ENCODE measurements at places on chromosomes 5 and 9.

DNA sequence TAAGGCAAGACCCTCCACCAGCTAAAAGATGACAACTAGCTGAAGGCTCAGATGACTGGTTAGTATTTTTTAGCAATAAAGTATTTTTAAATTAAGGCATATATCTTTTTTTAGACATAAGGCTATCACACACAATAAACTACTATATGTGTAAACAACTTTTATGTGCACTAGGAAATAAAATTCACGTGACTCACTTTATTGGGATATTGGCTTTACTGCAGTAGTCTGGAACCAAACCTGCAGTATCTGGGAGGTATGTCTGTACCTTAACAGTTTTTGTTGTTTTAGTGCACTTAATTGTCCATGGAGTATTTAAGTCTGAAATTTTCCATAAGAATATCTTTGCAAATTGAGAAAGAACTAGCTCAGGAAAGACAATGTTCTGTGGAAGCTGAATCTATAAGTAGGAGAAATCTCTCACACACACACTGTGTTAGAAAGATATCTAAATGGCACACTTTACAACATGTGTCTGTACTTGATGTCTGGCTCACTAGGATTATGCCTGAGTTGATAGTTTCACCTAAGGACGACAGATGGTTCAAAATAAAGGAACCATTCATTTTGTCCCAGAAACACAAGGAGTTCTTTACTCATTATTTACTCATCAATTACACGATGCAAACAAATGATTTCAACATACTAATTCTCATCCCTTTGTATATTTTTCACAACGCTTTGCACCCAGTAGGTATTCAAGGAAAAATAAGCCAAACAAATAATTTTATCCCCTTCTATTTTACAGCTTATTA, 4.6 kb downstream of the RAPGEF6 start:
- DNase-seq = no peak

GRCh38 chr9:130794923-130795495, 40.0 kb upstream of the ABL1 start:
- peak; percentile 11 for DNase-seq

DNA sequence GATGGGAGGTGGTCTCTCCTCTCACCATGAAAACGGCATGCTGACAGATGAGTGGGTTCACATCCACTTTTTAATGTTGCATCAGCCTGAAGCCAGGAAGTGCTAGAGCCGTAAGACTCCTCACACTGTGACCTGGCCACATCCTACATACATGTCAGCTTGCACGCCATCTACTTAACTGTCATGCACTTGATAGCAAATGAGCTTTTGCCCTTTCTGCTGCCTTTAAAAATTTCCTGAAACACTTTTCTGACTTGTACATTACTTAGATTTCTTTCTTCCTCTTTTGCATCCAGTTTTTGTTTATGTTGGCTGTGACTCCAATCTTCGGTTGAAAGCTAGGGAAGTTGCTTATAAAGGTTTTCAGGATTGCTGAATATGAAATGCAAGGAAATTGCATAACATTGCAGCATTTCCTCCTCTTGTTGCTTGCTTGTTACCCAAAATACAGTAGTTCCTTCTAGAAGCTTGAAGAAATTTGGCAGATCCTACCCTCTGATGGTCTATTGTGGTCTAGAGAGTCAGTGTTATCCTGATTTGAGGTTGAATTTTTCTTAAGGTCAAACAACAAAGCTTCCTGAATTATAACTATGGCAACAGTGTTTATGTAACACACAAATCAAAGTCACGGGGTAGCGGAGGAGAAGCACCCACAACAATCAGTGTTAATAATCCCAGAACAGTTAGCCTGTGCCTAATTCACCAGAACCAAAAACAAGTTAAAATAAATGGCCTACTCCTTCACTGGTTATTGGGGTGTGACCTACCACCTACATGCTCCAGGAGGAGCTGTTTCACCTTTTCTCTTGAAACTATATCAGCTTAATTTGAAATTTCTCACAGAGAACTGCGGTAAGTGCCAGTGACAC, 232.5 kb downstream of the ARHGAP26 start:
- DNase-seq = peak; percentile 69

DNA sequence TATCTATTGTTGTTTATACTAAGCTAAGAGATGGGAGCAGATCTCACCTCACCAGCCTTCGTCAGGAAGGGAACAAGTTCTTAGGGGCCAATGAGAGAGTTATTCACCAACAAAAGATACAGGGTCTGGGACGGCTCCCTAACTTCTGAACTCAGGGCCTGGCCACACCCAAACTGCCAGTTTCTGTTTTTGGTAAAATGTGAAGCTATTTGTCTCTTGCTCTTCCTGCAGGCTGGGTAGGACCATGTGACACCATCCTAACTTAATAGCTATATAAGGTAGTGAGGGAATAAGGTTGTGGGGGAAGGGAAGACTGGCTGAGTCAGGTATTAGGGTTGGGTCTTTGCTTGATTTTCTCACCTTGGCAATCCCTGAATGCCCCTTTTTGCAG, 480.5 kb downstream of the KDM4C start:
- no peak for DNase-seq
